Stimulated activated CD8-positive, alpha-beta memory T cell treated with anti-CD3 and anti-CD28 coated beads, Interleukin-7, amount 100 ng/mL, for 1 hour (primary cell): ENCODE measurements at places on chromosomes 3 and 15.

GRCh38 chr3:122356402-122356801, 26.6 kb downstream of the MIX23 start:
- no peak for DNase-seq

GRCh38 chr3:60617188-60617587, 634.1 kb downstream of the FHIT start:
- DNase-seq, result no peak

- DNase-seq, result no peak
These were observed 140.5 kb downstream of the SEMA6D start for GRCh38 chr15:47857776-47858167.

- DNase-seq, result no peak
These were observed 46.0 kb downstream of the ITGA11 start for GRCh38 chr15:68385671-68386586.

GRCh38 chr3:40550167-40550566, 25.4 kb downstream of the ZNF621 start:
- no peak for DNase-seq
